Germinal center (tissue), 1 donor: ENCODE measurements at places on chromosomes 12 and 14.

GRCh38 chr14:55777877-55778276 lies 197.9 kb downstream of the KTN1 start:
- DNase-seq, result no peak

GRCh38 chr12:54954801-54955200 lies 29.8 kb downstream of the TESPA1 start:
- DNase-seq, result no peak

- no peak for DNase-seq
Measured at GRCh38 chr12:106205208-106206069, 42.4 kb downstream of the CKAP4 start.

DNA sequence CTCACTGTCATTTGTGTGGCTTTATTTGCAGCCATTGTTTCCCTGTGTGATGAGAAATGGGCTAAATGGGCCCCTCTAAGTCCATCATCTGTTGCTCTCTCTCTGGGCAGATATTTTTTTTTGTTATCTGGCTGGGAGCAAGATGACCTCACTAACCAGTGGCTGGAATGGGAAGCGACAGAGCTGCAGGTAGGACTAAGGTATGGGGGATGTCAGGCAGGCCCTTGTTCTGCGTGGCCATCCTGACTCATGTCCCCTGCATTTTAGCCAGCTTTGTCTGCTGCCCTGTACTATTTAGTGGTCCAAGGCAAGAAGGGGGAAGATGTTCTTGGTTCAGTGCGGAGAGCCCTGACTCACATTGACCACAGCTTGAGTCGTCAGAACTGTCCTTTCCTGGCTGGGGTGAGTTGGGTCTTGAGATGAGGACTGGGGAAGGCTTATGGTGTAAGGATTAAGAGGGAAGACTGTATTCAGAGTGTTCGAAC lies 1.3 kb downstream of the MARS1 start:
- DNase-seq, result no peak

DNA sequence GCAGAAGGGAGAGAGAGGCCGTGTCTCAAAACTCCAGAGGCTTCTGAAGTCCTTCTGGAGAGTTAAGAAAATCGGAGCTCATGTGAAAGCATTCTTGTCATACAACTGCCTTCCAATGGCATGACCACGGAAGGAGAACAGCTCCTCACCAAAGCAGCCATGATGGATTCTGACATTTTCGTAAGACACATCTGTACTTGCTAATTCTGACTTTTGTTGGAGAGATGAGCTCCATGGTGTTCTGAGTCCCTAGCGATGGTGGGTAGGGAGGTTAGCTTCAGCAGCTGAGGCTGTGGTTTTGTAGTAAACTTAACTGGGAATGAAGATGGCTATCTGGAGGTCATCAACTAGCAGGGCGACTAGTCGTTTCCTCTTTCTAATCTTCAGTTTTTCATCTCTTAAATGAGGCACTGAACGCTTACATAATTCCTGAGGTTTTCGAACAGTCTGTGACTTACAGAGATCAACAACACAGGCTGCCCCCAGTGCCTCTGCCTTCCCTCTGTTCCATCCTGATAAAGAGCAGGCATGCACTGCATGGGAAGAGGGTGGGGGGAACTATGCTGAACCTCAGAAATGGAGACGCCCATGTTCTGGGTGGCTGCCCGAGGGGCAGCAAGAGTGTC lies 28.6 kb upstream of the DICER1 start:
- no peak for DNase-seq

- no peak for DNase-seq
Measured at GRCh38 chr12:123941624-123942237, 30.9 kb downstream of the CCDC92 start.

GRCh38 chr12:58310368-58310767 lies 369.0 kb downstream of the ATP23 start:
- no peak for DNase-seq

DNA sequence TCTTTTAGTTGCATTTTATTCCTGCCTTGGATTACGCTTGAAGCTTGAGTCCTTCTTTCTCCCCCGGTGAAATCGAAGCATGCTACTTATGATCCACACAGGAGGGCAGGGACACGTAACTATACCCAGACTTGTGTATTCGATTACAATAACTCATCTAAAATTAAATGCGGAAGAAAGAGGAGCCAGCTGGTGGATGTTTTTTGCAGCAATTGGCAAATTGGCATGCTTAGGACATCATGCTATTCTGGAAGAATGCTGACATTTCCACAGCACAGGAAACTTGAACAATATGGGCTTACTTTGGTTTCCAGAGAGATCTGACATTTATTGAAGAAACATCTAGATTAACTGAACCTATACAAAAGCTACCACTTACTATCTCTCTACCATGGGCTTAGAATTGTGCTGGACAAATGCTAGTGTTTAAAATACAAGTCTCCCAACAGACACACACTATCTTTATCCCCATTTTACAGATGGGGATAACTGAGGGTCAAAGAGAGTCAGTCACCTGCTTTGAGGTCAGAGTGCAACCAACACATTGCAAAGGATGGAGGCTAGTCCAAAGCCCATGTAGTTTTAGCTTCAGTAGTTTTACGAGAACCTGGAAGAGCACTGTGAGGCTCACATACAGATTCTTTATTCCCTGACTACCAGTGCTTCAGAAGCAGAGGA lies 36.3 kb downstream of the LGMN start:
- DNase-seq, result no peak

- DNase-seq, result no peak
Measured at GRCh38 chr14:23128969-23129758, 10.1 kb upstream of the CEBPE start.

DNA sequence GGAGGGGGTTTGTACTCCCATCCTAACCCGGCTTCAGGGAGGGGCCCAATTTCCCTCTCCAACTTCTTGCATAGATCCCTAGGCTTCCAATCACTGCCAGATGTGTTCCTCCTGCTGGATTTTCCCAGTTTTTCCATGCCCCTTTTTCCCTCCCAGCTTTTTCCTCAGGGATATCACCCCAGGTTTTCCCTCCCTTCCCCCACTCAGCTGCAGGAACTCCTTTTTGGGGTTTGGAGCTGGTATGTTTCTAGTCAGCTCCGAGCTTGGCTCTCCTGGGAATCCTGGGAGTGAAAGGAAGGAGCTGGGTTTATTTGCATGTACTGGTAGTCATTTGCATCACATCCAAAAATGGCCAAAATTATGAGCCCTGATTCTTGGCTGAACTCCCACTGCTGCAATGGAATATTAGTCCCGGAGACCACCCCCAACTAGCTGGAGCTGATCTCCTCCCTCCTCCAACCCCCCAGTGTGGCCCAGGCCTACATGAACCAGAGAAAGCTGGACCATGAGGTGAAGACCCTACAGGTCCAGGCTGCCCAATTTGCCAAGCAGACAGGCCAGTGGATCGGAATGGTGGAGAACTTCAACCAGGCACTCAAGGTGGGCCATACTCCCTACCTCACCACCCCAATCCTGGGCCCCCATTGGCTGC lies 1.4 kb upstream of the RDH5 start:
- no peak for DNase-seq
